Activated CD4-positive, alpha-beta T cell treated with anti-CD3 and anti-CD28 coated beads for 48 hours (primary cell): ENCODE measurements at places on chromosomes 1 and 21.

DNA sequence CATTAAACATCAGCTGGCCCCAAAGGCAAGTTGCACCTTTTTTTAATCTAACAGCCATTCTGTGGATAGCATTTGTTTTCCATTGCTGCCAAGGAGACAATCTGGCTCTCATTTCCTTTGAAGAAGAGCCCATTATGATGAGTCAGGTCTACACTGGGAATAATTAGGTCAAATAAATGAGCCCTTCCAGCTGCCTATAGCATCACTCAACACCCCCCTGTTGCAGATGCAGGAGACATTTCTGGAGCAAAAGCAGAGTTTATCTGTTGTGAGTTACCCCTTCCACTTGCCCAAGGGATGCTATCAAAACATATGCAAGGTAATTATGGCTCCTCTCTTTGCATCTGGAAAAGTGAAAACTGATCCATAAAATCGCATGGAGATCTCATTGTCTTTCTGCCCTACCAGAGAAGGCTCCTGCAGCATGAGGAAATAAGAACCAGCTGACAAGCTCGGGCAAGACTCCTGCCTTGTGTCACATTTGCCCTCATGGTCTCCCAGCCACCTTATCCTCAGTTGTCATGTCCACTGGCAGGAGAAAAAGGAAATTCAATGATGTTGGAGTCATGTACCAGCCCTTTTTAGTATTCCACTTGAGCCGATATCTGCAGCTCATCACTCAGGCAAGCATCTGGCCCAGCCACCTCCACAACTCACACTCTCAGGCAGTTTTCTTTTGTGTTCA is 135.9 kb downstream of the SLC30A10 start:
- no peak for DNase-seq

GRCh38 chr1:171663854-171664575 is 11.5 kb upstream of the MYOC start:
- no peak for DNase-seq

- DNase-seq: no peak
Observed at GRCh38 chr1:8006037-8006963, 19.8 kb downstream of the ERRFI1 start.

GRCh38 chr1:201377611-201378092 is at the start of gene TNNT2:
TNNT2 (minus strand) TSS chr1:201377680; CDS start chr1:201373254, 4,426 bp downstream.
- no peak for DNase-seq
